ENCODE measurements at places on chromosomes 7 and 10.

GRCh38 chr10:93150289-93150688 is 76.6 kb downstream of the CYP26A1 start:
- DNase-seq, result no peak

DNA sequence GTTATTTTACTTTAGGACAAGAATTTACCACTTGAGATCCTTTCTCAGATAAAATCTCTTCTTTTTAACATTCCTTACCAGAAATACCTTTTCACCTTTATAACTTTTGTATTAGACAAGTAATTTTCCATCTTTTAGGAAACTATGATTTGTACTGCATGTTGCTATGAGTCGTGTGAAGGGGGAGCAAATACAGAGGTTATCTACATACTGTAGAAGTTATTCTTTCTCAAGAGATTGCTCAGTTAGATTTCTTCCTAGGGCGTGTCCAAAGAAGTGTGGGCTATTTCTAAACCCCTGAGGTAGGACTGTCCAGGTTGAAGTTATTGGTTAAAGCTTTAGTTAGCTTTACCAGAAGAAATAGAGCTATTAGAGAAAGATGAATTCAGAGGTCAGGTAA is 30.2 kb upstream of the ARHGAP12 start:
- DNase-seq, result no peak

DNA sequence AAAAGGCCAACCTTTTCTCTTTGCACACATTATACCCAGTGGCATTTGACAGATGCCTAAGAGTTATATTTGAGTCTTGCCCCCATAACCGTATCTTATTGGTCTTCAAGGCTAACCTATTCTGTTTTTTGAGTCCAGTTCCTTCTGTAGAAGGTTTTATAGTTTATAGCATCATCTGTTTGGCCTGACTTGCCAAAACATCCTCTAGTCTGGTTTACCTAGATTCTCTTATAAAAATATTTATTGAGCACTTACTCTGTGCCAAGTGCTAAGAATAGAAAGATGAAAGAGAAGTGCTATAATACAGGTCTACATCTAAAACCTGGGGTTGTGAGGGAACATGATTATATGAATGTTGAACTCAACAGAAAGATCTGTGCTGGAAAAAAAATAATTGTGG is 55.9 kb upstream of the PIP4K2A start:
- no peak for DNase-seq

GRCh38 chr7:133275008-133275407 is 22.1 kb downstream of the EXOC4 start:
- DNase-seq, result no peak

DNA sequence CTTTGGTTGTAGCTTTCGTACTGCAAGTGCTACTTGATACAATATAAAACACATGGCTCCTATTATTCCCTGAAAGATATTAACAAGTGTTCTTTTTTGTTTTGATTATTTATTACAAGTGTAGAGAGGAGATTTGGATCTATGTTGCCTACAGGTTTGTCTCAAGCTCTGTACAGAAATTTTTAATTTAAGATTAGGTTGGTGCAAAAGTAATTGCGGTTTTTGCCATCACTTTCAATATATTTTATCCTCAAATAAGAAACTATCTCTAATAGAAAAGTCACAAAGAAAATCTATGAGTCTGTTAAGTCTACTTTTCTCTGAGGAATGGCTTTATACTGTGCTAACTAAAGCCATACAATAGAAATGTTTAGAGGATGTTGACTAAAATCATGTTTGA is 1086.1 kb downstream of the GRM8 start:
- no peak for DNase-seq

GRCh38 chr10:7119325-7120015 is 291.4 kb downstream of the SFMBT2 start:
- no peak for DNase-seq

DNA sequence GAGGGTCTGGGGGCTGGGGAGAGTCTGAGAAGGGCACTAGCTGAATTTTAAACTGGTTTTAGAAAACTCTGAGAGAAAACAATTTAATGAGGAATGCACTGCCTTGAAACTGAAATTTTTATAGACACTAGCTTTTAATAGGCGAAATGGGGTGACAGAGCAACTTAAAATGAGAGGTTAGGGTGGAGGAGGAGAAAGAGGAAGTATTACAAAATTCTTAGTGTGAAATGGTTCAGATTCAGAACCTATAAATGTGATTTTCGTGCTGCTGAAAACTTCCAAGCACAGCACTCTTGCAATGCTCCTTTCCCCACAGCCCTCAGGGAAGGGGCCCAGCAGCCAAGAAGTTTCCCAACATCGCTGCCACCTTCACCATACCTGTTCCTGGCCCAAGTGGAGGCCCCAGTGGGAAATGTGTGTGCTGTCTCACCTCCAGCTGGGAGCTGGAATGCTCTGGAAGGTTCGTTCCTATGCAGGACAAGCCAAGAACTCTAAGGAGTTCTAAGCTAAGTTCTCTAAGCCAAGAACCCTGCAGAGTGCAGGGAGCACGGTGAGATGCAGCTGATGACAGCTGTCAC is 60.0 kb downstream of the ATXN7L1 start:
- DNase-seq, result no peak

DNA sequence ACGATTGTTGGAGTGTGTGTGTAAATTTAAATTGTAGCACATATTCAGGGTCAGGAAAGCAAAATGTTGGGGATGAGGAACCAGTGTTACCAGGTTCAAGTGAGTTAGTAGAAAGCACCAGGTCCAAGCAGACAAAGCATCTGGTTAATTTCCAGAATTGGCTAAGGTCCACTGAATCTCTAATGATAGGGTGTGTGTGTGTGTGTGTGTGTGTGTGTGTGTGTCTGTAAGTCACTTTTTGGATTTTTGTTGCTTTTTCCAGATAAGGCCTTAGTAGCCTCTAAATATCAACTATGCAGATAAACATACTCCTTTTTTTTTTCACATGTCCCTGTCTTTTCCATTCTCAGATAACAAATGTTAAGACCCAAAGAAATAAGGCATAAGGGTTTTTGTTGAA is 36.6 kb upstream of the FMC1 start:
- no peak for DNase-seq

- no peak for DNase-seq
These were observed 106.0 kb downstream of the ABLIM1 start for GRCh38 chr10:114552050-114552449.

- no peak for DNase-seq
These were observed 9.9 kb downstream of the ARHGAP22 start for GRCh38 chr10:48594803-48595538.

DNA sequence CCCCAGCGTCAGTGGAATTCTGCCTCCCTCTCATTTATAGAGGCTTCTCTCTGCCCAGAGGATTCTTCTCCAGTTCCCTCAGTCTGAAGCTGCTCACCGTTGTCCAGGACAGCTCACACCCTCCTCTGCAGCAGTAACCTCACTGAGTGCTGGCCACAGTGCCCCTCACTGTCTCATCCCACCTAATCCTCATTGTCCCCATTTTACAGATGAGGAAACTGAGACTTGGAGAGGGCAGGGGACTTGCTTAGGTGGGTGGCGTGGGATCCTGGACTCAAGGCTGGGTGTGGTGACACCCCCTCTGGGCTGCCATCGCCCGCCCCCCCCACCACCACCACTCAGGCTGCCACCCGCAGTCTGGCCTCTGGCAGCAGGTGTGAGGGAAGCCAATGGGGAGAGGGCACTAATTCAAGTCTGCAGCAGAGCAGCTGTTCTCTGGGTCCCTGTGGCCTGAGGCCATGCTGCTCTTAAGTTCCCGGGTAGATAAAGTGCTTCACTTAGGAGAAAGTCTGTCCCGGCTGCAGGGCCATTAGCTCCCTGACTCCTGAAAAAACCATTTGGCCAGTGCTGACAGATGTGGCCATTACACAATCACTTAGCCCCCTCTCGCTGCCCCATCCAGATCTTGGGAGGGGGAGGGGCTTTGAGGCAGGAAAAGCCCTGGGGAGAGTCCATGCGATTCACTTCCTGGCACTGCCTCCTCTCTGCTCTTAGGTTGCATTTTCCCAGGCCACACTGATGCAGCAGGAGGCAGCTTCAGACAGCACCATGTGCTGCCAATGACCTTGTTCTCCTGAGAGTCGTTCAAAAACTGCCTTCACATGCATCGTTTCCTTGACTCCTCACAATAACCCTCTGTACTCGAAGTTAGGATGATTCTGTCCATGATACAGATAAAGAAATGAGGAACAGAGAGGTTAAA is 36.3 kb downstream of the DRGX start:
- DNase-seq, result no peak

All from amniotic stem cell (primary cell).